T-helper 2 cell (primary cell): ENCODE measurements at places on chromosomes 1 and 21.

GRCh38 chr1:99397863-99398262 lies 133.6 kb downstream of the PLPPR4 start:
- no peak for DNase-seq

DNA sequence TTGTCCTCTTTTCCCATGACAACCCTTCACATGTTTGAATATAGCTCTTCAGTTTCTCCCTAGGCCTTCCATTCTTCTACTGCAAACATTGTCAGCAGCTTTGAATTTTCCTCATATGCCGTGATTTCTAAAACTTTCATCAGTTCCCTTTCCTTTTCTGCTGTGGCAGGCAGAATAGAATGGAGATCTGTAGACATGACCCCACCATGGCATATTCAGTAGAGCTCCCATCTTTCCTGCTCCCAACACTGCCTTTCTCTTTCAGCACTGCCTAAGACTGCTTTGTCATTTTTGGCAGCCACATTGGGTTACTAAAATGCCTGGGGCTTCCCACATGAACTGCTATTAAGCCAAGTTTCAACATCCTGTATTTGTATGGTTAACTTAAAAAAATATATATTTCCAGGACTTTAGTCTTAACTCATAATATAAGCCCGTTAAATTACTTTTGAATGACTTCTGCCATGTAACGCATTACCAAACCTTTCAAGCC lies 60.9 kb downstream of the TBX19 start:
- DNase-seq: no peak

GRCh38 chr1:77940921-77941570 lies 37.8 kb downstream of the FUBP1 start:
- no peak for DNase-seq

GRCh38 chr21:44816761-44817505 lies 929 bp downstream of the SUMO3 start:
- DNase-seq: no peak

DNA sequence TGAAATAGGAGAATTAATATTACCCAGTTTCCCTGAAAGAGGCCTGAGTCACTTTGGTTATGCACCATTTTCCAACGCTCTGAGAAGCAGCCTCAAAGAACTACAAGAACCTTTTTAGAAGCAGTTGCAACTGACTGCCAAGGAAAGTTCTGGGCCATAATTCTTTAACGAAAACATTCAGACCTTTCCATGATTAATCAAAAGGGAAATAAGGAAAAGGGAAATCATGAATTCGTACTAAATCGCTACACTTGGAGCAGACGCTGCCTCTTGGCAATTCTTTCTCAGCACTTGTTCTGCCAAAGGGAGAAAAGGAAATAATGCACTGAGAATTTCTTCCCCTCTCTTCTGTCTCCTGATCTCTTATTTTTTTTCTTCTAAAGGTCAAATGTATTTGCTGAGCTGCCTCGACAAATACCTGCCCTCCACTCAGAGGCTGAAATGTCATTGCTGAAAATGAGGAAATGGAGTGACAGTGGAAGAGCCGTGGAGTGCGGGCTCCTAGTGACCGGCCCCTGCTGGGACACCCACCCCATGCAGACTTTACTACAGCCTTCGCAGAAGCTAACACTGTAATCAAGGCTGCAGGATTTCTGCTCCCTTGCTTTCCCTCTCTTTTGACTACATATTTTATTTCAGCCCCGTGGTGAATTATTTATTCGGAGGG lies 67.9 kb upstream of the GALNT2 start:
- DNase-seq: no peak

- no peak for DNase-seq
Observed at GRCh38 chr1:6309564-6309963, 48.7 kb upstream of the GPR153 start.

DNA sequence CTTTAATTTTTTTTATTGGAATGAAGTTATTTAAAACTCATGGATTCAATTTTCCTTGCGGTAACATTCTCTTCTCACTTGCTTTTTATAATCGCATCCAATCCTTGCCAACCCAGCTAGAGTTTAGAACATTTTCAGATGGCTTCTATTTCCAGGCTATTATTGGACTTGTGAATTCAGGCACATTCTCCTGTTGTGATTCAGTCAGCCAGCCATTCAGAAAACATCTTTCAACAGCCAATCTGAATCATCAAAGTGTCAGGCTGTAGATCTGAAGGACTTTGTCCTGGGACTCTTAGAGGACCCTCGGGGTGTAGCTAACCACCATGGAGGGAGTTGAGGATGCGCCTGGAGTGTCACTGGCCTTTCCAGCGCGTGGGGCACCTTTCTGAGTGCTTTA lies 92.4 kb downstream of the PRDM2 start:
- DNase-seq: no peak

DNA sequence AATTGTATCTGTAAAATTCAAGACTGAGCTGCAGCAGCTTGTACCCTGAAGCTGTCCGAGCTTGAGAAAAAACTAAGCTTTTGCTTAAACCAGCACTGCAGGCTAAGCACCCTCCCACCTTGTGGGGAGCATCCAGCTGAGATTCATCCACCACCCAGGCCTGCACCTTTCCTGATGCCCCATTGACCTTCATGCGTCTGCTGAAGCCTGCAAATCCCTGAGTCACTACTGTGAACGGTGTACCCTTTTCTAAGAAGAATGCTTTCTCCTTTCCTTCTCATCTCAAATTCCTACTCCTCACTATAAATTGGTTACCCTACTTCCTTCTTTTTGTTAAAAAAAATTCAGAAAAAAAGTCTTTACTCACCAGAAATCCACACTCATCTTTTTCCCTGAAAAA lies 90.9 kb upstream of the RGS18 start:
- no peak for DNase-seq

DNA sequence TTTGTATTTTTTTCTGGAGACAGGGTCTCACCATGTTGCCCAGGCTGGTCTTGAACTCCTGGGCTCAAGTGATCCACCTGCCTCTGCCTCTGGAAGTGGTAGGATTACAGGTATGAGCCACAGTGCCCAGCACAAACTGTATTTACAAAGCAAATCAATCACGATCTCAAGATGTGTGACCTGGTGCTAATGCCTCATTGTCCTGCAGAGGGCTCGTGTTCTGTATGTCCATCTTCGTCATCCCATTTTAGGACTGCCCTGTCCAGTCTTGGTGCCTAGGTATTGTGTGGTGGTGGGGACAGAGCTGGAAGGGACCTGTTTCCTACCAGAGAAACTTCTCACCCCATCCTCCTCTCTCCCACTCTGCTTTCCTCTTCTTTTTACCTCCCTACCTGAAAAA lies 20.2 kb downstream of the PROK1 start:
- no peak for DNase-seq

- peak; percentile 97 for DNase-seq
Observed at GRCh38 chr1:89609781-89610456, 23.0 kb upstream of the LRRC8C start.

DNA sequence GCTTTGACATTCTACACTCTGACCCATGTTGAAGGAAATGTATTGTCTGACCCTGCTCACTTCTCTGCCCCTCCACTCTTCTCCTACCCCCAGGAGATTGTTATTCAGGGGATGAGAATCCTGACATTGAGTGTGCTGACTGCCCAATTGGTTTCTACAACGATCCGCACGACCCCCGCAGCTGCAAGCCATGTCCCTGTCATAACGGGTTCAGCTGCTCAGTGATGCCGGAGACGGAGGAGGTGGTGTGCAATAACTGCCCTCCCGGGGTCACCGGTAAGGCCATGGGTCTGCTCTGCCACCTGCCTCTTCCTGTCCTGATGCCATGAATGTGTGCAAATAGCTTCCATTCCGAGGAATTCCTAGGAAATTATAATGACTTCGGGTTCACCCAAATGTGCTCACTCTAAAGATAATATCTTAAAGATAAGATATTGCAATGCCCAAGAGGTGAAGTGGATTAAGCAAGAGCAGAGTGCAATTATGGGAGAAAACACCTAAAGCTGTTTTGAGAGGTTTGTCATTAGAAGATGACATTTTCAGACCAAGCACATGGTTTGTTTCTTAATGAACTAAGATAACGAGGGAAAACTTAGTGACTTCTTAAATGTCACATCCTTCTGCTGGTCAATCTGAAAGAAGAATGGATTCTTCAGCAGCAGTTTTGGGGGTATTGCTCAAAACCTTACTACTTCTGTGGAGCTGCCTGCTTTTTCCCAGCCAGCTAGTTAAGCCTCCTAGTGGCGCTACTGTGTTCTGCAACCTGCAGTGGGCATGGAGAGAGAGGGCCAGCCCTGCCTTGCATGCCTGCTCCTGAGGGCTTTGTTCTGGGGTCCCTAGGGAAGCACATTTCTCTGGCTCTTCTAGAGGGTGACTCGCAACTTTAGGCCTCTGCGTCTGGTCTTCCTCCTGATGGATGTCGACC lies 41.6 kb downstream of the LAMC2 start:
- DNase-seq: no peak

GRCh38 chr21:38129711-38130110 lies 127.1 kb upstream of the KCNJ15 start:
- no peak for DNase-seq

DNA sequence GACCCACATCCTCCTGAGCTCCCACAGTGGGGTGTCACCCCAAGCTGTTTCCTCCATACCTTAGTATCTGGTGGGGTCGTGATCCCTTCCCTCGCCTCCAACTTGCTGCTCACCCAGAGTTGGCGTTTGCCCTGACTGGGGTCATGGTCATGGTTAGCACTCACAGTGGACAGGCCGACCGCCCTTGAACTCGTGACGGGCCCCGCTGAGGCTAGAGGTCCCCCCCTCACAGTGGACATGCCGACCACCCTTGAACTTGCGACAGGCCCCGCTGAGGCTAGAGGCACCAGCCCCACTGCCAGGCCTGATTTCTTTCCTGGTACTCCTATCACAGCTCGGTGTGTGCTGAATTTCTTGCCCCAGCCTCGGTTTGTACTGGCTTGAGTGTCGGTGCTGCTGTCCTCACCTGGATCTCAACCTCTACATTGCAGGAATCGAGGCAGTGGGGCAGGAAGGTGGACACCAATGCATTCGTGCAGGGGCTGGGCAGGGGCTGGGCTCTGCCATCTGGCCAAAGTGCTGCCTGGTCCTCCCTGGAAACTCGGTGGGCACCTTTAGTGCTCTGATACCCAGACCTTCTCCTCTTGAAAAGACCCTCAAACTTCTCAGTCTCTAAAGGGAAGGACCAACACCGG lies 37.5 kb upstream of the AJAP1 start:
- DNase-seq: no peak

GRCh38 chr1:145893306-145894055 lies 7.8 kb upstream of the ANKRD35 start:
- no peak for DNase-seq

DNA sequence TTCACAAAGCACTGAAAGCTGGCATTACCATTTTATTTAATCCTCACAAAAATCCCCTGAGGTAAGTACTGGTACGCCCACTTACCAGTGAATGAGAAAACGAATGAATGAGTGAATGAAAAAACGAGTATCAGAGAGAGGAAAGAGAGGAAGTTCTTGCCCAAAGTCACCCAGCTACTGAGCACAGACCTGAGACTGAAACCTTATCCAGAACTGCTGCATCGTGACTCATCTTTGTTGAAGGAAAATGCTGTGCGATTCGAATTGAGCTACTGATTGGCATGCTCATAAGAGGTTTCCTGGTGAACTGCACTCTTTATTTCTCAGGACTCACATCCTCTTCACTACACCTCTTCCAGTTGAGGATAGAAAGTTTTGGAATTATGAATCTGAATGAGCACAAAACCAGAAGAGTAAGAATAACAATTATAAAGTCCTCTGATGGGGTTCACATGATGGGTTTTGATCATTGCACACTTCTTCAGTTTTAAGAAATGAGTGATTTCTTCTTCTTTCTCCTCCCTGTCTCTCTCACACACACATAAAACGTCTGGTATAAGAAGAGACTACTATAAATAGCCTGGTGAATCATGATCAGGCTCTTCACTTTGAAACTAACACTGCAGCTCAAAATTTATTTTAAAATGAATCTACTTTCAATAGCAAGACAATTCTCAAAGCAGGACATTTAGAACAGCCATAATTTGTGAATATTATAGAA lies 32.1 kb downstream of the IL12RB2 start:
- DNase-seq: no peak

DNA sequence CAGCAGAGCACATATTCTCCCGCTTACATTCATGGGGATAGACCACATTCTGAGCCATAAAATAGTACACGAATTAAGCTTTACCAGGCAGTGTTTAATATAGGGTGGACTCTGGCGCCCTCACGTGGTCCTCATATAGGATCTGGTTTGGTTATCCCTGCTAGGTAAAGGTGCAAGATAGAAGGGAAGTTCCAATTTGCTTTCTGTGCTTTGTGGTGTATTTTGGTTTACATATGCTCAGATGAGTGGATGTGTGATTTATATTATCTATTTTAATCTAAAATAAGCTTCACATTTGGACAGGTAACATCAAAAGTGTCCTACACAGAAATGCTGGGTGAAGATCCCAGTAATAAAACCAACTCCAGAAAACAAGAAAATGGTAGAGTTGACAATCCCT lies 3.6 kb downstream of the CR1 start:
- DNase-seq: peak; percentile 24

- DNase-seq: no peak
Observed at GRCh38 chr1:235070819-235071218, 57.8 kb downstream of the TOMM20 start.

DNA sequence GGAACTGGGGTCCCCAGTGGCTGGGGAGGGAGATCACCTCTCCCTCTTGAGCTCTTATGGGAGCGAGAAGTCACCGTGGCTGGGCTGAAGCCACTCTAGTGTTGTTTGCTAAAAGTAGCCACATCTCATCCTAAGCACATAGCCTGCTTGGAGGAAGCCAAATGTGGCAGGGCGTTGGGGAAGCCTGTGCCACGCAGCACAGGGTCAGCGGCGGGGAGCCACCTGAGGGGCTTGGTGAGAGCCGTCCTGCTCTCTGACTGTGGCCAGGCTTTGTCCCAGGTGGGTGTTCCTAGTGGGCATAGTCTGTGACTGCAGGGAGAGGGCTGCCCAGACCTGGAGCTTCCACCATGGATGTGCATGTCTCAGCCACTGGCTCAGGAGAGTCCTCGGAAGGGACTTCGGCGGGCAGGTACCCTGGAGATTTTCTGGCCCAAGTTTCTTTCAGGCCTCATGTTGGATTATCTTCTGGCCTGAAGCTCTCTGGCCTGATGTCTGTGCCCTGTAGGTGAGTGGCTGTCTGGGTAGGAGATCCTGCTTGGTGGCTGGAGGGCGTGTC lies 38.9 kb downstream of the MORN1 start:
- no peak for DNase-seq

DNA sequence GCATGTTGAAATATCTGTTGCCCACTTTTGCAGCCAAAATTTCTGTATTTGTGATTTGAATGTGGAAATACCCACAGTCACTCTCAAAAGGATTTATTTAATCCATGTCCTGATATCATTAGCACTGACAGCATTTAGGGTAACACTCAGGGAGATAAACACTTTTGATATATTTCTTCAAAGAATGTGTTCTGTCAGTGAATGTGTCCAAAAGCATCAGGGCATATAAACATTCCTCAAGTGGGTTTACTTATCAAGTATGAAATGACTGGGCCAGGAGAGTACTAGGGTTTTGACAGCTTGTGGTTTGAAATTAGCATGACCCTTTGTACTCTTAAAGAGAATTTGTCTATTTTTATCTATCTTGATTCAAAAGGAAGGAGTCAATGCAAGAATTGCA lies 1302.1 kb upstream of the ADGRL2 start:
- no peak for DNase-seq

DNA sequence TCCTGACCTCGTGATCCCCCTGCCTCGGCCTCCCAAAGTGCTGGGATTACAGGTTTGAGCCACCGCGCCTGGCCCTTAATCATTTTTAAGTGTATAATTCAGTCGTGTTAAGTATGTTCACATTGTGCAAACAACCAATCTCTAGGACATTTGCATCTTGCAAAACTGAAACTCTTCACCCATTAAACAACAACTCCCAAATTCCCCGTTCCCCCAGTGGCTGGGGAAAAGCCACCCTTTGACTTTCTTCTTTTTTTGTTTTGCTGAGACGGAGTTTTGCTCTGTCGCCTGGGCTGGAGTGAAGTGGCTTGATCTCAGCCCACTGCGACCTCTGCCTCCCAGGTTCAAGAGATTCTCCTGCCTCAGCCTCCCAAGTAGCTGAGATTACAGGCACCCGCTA lies 6.5 kb upstream of the THEMIS2 start:
- no peak for DNase-seq
